ENCODE measurements at places on chromosomes 1 and 21.

DNA sequence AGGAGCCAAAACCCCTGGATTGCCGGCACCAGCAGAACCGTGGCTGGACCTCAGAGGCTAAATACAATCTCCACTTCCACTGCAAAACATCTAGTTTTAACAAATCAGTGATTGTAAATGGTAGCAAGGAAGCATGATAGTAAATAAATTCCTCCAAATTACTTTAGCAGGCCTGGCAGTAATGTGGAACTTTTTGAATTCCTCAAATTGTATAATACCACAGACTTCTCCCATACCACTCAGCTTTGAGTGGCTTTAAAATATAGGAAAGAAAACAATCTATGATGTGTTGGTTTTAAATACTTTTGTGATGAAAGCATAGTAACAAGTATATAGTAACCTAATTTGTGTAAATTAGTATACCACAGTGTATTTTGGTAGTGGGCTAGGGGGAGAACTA is 34.1 kb downstream of the NIBAN1 start:
- DNase-seq: peak; percentile 49

DNA sequence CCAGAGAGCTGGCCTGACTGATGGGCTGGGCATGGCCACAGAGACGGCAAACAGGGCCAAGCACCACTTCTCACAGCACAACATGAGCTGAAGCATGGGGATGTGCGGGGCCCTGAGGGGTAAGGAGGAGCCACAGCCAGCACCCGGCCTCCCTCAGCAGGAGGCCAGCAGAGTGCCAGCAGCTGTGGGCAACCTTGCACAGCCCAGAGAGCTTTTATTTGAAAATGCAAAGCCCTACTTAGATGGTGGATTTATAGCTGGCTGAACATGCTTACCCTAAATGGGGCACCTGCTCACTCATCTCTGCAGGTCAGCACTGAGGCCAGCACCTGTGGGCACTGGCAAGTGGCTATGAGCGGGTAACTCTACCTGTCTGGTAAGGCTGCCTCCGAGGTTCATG is 44.1 kb downstream of the SLC66A1 start:
- no peak for DNase-seq

GRCh38 chr1:175192630-175193526 is at the start of gene KIAA0040:
TSS of gene KIAA0040 (minus strand) at chr1:175192776. CDS start at chr1:175161013, 31,763 bp downstream.
- DNase-seq: peak; percentile 8

GRCh38 chr1:37478451-37478881 is 4.1 kb downstream of the ZC3H12A start:
- DNase-seq: peak; percentile 76

DNA sequence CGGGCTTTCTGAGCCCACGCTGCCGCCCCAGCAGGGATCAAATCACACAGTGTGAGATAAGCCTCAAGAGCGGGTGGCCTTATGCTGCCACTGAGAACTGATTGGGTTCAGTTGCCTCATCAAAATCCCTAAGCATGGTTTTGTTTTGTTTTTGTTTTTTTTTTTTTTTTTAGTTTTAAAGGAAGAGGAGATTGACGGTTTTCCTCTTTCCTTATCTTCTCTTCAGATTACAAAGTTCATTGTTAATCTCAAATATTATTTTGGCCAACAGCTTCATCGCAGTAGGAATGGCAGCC is 651 bp downstream of the COA6 start:
- DNase-seq: no peak

DNA sequence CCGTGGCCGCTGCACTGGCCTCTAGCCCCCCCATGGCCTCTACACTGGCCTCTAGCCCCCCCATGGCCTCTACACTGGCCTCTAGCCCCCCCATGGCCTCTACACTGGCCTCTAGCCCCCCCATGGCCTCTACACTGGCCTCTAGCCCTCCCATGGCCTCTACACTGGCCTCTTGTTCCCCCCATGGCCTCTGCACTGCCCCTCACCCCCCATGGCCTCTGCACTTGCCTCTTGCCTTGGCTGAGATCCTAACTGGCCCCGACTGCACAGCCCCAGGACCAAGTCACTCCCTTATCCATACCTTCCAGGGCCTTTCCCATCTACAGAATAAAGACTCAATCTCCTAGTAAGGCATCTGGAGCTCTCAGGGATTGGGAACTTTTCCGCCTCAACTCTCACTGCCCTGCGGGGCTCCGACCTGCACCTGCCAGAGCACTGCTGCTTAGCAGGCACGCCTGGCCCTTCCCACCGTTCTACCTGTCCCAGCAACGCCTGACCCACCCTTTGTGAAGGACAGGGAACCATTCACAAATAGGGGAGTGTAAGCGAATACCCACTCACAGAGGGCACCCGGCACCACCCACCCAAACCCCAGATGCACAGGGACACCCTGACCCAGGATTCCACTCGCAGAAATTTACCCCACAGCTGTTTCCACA is 38.8 kb downstream of the ACOT7 start:
- DNase-seq: no peak

DNA sequence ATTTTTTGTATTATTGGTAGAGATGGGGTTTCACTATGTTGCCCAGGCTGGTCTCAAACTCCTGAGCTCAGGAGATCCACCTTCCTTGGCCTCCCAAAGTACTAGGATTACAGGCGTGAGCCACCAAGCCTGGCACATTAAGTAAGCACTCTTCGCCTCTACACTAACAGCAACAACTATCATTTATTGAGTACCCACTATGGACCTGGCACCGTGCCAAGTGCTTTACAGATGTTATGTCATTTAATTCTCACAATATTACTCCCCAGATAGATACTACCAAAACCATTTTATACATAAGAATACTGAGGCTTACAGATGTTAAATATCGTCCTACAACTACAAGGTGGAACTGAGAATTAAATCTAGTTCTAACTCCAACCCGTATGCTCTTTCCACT is 50.1 kb downstream of the TUT4 start:
- no peak for DNase-seq

GRCh38 chr1:1462318-1462966 is 9.1 kb upstream of the ATAD3B start:
- DNase-seq: no peak

GRCh38 chr1:180571832-180572636 is 13.3 kb downstream of the OVAAL start:
- DNase-seq: peak; percentile 55

GRCh38 chr1:99970713-99971255 is 988 bp downstream of the SLC35A3 start:
- DNase-seq: no peak

DNA sequence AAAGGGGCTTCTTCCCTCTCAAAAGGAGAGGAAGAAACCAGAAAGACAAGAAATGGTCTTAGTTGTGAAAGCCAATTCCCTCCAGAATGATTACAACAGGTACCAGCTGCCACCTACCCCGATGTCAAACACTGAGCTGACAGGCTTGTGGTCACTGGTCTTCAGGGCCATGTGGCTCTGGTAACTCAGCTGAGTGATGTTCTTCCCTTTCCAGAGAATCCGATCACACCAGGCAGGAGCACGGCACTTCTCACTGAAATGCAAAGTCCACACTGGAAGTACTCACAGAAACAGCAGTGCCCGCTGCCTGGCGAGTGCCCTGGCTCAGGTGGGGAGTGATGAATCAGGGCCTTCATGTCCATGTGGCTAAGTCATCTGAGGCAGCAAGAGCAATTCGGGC is 18.7 kb upstream of the MTF1 start:
- no peak for DNase-seq

DNA sequence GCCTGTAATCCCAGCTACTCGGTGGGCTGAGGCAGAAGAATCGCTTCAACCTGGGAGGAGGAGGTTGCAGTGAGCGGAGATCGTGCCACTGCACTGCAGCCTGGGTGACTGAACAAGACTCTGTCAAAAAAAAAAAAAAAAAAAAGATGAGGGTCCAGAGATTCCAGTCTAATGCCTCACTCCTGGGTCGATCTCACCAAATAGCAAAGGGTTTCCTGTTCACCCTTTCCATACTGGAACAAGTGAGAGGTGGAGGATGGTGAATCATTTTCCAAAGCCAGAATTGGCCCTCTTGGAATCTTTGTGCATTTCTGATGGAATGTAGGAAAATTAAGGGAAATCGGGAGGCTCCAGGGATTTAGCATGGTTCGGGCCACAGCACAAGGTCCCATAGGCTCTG is 58.1 kb upstream of the ZNF648 start:
- peak; percentile 44 for DNase-seq

DNA sequence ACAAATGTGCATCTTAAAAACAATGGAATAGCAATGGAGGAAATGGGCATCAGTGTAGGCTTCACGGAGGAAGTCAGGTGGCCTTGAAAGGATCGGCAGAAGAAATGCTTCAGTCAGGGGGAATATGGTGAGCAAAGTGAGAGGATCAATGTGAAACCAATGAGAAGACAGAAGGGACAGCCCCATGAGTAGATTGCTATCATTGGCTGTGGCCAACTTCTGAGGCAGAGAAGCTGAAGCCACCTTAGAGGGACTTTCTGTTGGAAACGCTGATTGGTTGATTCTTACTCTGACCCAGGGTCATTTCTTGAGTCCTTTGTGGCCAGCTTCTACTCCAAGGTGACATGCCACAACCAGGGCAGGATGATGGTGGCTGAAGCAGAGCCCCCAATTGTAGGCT is 130.7 kb upstream of the ZNF648 start:
- DNase-seq: no peak

DNA sequence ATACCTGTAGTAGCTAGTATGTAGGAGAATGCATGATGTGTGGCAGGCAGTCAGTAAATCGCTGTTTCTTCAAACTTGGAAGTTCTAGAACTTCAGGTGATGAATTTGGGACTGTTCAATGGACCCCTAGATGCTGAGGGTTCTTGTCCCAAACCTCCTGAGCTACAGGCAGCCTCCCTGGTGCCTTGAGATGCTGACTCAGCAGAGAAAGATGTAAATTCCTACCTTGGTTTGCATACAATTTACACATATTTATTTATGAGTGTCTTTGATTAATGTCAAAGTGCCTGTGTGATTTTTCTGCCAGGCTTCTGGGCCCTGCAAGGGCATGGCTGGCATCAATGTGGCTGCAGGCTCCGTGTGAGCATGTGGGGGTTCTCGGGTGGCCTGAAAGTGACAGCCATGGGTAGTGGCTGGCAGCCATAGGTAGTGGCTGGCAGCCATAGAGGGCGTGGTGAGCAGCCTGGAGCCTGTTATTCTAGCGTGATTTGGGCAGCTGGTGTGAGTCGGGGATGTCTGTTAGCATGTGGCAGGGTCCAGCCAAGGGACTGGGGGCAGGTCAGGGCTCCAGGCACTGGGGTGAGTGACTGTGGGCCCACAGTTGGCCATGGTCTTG is 13.2 kb upstream of the POU3F1 start:
- no peak for DNase-seq

GRCh38 chr1:2379733-2380404 is 11.5 kb downstream of the MORN1 start:
- no peak for DNase-seq

- DNase-seq: no peak
Observed at GRCh38 chr21:42973309-42973990, 912 bp upstream of the PKNOX1 start.

DNA sequence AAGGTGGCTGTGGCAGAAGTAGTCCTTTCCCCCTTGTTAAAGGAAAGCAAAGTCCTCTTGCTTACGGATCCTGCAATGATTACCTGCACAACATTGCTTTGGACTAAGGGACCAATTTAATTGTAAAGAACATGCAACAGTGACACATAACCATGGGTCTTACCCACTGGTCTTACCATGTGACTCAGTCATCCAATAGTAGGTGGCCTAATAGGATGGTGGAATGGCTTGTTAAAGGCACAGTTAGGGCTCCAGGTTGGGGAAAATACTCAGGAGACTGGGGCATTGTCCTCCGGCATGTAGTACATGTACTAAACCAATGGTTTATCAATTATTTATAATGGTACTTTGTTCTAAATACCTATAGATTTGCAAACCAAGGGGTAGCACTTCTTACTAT is 2.1 kb upstream of the YIPF1 start:
- DNase-seq: no peak
